ENCODE measurements at places on chromosomes 2 and 18. TPM values are rescaled to one million over a fixed set of nuclear protein-coding genes. Genes with fewer than 3 reads are reported as not detected.

DNA sequence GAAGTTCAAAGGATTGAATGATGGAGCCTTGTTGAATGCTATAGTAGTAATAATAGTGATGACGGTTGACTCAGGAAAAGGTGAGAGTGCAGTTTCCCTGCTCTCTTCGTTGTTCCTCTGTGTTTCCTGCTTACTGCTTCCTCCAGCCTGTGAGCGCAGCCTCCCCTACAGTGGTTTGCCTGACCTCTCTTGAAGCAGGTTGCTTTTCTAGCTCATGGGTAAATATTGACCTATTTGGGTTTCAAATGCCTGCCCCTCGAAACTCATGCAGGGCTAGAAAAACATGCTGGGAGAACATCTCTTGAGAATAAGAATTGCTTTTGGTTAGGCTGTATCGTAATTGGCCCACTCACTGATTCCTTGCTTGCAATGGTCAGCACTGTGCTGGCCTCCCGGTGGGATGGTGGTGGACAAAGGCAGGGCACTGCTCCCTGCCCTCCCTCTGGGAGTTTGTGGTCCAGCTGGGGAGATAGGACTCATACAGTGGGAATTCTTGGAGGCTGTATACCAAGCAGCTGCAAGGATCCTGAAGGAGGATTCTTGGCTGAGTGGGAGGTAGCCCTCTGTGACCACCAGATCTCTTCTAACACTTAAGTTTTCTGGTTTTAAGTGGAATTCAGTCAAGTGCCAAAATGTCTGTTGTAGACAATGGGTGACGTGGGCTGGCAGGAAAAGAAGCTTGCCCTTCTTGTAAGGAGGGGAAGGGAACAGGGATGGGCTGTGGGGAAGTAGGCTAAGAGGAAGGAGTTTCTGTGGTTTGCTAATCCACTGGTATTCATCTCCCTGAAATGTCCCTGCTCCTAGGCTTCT is 5.4 kb upstream of the RNF181 start:
- H3K27me3 ChIP-seq: no peaks in the 10 kb centered on the region
- H3K4me3 ChIP-seq: peak overlapping the region; percentile 10
- peak overlapping the region; percentile 95 for H3K27ac ChIP-seq
- no peaks in the 10 kb centered on the region for H3K36me3 ChIP-seq
- peak; percentile 72 for DNase-seq

The CCDC85A gene
- total RNA-seq: 17.0 TPM

The SLC4A5 gene
- 4.2 TPM for total RNA-seq

The GLS gene
- 180 TPM for total RNA-seq

DNA sequence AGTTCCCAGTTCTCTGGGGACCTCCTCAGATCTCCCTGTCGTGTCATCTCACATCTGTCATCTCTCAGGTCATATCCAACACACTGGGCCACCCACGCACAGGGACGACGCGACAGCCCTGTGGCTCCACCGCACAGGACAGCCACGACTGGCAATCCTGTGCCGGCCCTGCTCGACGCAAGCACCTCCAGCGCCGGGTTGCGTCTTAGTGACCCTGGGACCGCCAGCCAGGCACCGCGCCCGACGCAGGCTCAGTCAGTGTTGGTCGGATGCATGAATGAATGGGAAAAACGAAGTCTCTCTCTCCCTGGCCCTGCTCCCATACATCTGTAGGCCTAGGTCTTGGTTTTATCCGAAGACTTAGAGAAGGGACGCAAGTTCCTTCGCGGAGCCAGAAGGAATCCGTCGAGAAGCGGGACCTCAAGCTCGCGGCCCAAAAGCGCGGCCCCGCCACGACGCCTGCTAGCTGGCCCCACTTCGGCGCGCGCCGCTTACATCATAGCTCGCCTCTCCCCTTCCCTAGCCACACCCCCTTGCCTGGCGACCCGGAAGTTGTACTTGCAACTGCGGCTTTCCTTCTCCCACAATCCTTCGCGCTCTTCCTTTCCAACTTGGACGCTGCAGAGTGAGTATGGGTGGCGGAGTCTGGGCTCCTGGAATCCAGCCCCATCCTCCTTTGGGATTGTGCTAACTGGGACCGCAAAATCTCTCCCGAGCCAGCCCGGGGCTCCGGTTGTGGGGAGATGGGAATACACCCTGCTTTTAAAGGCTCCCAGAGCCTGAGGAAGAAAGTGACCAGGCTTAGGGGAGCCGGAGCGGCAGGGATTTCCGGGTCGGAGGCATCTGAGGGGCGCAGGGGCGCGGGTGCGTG is at the start of gene RPL31:
Gene RPL31 (plus strand): TSS at position 599 of the 871 bp plus-strand sequence. CDS start 413 bp downstream, outside the sequence.
- peaks cover 22% of the 10 kb centered on the region for H3K4me1 ChIP-seq
- peak; percentile 98 for DNase-seq
- H3K27me3 ChIP-seq: no peaks in the 10 kb centered on the region
- peaks cover 38% of the 10 kb centered on the region for H3K36me3 ChIP-seq
- peak within 1 kb of the TSS; percentile 99 for H3K4me3 ChIP-seq

The UCN gene
- 4.0 TPM for total RNA-seq

GRCh38 chr2:17355608-17356329 is 162.5 kb downstream of the RAD51AP2 start:
- H3K27ac ChIP-seq: no peak overlapping the region
- H3K27me3 ChIP-seq: no peaks in the 10 kb centered on the region
- H3K4me1 ChIP-seq: no peaks in the 10 kb centered on the region
- no peak overlapping the region for H3K4me3 ChIP-seq
- no peaks in the 10 kb centered on the region for H3K36me3 ChIP-seq
- DNase-seq: no peak

- DNase-seq: no peak
- H3K27me3 ChIP-seq: no peaks in the 10 kb centered on the region
- H3K27ac ChIP-seq: no peak overlapping the region
- H3K4me1 ChIP-seq: no peaks in the 10 kb centered on the region
These were observed 308.1 kb upstream of the CHST9 start for GRCh38 chr18:27493182-27493581.

GRCh38 chr2:24123922-24124580 is 782 bp downstream of the FAM228B start:
- H3K4me1 ChIP-seq: peaks cover 16% of the 10 kb centered on the region
- no peak for DNase-seq
- H3K4me3 ChIP-seq: peak overlapping the region; percentile 70
- peak overlapping the region; percentile 92 for H3K27ac ChIP-seq

DNA sequence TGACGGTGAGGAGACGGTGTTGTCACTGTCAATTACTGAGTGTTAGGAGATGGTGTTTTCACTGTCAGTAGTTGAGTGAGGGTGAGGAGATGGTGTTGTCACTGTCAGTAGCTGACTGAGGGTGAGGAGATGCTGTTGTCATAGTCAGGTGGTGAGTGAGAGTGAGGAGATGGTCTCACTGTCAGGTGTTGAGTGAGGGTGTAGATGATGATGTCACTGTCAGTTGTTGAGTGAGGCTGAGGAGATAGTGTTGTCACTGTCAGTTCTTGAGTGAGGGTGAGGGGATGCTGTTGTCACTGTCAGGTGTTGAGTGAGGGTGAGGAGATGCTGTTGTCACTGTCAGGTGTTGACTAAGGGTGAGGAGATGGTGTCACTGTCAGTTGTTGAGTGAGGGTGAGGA is 3.4 kb upstream of the ATP9B start:
- H3K36me3 ChIP-seq: no peaks in the 10 kb centered on the region
- no peak overlapping the region for H3K27ac ChIP-seq
- H3K4me1 ChIP-seq: peaks cover 17% of the 10 kb centered on the region
- DNase-seq: no peak
- H3K4me3 ChIP-seq: no peak overlapping the region
- H3K27me3 ChIP-seq: no peaks in the 10 kb centered on the region

- no peaks in the 10 kb centered on the region for H3K36me3 ChIP-seq
- H3K27me3 ChIP-seq: no peaks in the 10 kb centered on the region
- H3K4me1 ChIP-seq: peaks cover 4% of the 10 kb centered on the region
- H3K27ac ChIP-seq: no peak overlapping the region
- no peak for DNase-seq
These were observed 29.8 kb upstream of the POMC start for GRCh38 chr2:25198209-25198525.

The GPR35 gene
- total RNA-seq: 4.7 TPM
